Stimulated activated CD8-positive, alpha-beta memory T cell treated with anti-CD3 and anti-CD28 coated beads, Interleukin-4, amount 100 ng/mL, for 1 hour (primary cell): ENCODE measurements at places on chromosomes 7 and 10.

- no peak for DNase-seq
Observed at GRCh38 chr7:100803398-100804161, 23.7 kb downstream of the EPHB4 start.

DNA sequence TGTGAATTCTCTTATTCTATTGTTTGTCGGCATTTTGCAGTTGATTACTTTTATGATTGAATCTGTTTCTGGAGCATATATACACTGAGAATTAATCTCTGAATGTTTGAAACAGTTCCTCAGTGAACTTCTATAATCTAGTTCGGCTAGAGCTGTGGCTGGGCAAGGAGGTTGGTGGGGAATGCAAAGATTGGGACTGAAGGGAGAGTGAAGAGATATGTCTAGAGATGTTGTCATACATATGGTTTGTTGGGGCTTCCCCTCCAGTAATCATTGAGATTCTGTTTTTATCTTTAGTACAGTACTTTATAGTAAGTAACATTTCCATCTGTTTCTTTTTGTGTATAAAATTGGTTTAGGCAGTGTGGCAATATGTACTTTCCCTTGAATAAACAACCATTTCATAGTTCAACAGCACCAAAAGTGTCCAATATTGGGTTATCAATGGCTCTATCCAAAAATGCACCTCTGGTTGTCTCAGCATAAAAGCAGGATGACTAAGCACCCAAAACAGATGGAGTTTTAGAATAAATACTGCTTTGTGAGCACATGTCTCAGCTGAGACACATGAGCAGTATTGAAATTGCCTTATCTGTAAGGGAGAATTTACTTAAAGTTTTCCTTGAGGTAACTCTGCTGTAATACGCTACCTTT, 36.7 kb downstream of the WAC start:
- no peak for DNase-seq

DNA sequence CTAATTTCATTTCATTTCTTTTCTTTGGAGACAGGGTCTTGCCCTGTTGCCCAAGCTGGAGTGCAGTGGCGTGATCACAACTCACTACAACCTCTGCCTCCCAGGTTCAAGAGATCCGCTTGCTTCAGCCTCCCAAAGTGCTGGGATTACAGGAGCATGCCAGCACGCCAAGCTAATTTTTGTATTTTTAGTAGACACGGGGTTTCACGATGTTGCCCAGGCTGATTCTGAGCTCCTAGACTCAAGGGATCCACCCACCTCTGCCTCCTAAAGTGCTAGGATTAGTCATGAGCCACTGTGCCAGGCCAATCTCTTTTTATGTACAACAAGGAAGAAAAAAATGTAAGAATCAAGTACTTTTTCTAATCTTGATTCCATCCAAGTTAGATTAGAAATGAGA, 10.7 kb upstream of the KMT2E start:
- no peak for DNase-seq

DNA sequence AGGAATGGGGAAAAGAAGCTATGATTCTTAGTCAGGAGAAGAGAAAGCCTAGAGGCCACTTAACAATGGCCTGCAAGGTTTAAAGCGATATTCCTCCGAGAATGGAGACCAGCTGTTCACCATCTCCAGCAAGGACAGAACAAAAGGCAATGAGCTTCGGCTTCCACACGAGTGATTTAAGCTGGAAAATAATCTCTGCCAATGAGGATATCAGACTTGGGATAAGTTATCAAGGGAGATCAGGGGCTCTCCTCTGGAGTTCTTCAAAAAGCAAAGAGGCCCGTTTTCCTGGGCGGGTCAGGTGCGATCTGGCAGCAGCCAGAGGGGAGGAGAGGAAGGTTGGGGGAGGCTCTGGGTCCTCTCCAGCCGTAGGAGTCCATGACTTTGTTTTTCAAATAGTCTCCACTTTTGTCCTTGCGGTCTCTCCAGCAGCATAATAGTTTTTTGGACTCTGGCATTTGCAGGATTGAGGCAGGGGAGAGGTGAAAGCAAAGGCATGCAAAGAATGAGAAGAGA, 211.3 kb downstream of the SKIDA1 start:
- DNase-seq, result no peak

- DNase-seq, result no peak
Observed at GRCh38 chr7:107404740-107405537, 64.9 kb upstream of the GPR22 start.

- DNase-seq, result no peak
Observed at GRCh38 chr7:149414745-149415390, 46.0 kb downstream of the ZNF777 start.

GRCh38 chr10:86635402-86635801, 18.9 kb upstream of the OPN4 start:
- no peak for DNase-seq

- DNase-seq, result no peak
Observed at GRCh38 chr10:71694039-71694501, 25.5 kb downstream of the C10orf105 start.

DNA sequence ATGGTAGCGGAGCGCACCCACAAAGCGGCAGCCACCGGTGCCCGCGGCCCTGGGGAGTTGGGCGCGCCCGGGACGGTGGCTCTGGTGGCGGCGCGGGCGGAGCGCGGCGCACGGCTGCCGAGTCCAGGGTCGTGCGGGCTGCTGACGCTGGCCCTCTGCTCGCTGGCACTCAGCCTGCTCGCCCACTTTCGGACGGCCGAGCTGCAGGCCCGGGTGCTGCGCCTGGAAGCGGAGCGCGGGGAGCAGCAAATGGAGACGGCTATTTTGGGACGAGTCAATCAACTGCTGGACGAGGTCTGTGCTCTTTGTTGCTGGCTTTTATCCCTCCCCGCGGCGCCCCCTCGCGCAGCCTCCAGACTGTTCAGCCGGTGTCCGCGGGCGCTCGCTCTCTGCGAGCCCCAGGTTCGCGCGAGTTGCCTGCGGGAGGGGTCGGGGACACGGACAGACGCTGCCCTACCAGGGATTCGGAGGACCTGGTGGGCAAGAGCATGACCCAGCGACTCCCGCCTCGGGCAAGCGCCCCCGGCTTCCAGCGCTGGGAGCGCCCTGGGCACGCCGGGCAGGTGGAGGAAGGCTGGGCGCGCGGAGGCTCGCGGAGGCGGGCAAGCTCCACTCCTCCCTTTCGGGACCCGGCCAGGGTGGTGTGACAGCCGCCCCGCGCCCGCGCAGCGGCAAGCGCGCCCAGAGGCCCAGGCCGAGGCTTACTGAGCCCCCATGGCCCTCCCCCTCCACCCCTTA, 887 bp downstream of the COL13A1 start:
- DNase-seq, result no peak

DNA sequence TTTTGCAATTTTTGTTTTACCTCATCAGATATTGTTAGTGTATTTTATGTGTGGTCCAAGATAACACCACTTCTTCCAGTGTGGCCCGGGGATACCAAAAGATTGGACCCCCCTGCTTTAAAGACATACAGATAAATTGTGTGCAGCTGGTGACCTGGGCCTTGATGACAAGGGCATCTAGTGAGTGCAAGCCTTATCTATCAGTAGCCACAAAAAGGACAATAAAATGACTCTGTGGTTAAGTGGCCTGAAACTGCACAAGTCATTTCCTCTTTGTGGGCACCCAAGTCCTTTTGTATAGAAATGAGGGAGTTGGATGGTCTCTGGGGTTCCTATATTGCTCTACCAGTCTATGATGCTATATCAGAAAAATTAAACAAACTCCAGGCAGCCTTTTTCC, 98.1 kb downstream of the PARD3 start:
- DNase-seq, result no peak

- no peak for DNase-seq
Observed at GRCh38 chr7:48101968-48102367, 12.9 kb downstream of the UPP1 start.

GRCh38 chr10:93091960-93092359, 18.3 kb downstream of the CYP26A1 start:
- no peak for DNase-seq

GRCh38 chr10:93850031-93851015, 43.5 kb upstream of the SLC35G1 start:
- no peak for DNase-seq

GRCh38 chr7:87463982-87464381, 11.5 kb downstream of the ABCB4 start:
- no peak for DNase-seq

- DNase-seq, result no peak
Observed at GRCh38 chr10:8360365-8360764, 305.9 kb downstream of the GATA3 start.

GRCh38 chr10:112223725-112224124, 40.2 kb upstream of the GPAM start:
- DNase-seq, result no peak

GRCh38 chr10:69303632-69304051, 25.3 kb downstream of the HK1 start:
- DNase-seq, result no peak

DNA sequence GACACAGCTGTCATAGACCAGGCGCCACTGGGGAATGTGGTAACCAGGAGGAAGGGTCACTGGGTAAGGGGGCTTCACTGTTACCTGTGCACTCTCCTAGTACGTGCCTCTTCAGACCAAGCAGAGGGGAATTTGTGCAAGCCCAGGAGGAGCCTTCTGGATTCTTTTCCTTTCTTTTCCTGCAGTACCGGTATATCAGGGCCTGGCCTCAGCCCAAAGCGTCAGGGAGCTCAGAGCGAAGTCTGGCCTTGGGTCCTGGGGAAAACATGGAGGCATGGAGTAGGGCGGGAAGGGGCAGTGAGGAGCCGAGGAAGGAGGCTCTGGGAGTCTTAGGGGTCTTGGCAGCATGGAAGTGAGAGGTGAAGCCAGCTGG, 133.6 kb upstream of the GDF10 start:
- no peak for DNase-seq

- no peak for DNase-seq
Observed at GRCh38 chr7:103989200-103989784, at the start of gene RELN. Gene RELN (minus strand): TSS chr7:103989658. CDS start chr7:103989356, 302 bp downstream.

DNA sequence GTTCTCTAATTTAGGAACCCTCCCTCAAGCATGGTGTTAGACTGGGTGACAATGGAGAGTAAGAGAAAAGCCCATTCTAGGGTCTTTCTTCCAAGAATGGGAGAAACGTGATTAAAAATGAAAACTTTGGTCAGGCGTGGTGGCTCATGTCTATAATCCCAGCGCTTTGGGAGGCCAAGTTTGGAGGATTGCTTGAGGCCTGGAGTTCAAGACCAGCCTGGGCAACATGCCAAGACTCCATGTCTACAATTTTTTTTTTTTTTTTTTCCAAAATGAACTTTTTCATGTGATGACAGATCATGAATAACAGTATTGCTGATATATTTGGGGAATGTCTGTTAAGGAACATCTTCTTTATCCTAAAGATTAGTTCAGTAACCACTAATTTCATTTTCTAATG, 194.6 kb downstream of the MLLT10 start:
- DNase-seq, result no peak

GRCh38 chr7:36023033-36023560, 130.0 kb upstream of the EEPD1 start:
- DNase-seq, result no peak

GRCh38 chr10:68251151-68251550, 19.2 kb upstream of the ATOH7 start:
- DNase-seq, result no peak

DNA sequence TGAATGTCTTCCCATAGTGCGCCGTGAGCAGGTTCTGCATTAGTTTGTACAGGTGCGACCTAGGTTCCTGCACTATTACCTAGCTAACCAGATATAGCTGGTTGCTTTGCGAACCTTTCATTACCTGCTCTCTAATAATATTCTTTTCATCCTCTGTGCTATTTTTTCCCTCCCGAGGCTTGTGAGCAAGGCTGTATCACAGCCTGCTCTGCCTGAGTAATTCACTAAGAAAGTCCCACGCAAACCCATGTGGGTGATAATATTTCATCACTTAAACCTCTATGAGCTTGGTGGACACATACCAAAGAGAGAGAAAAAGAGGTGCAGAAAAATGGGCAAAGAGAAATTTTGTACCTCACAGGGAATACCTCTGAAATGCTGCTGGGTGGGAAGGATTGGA, 8.4 kb downstream of the INHBA start:
- no peak for DNase-seq

- DNase-seq, result no peak
Observed at GRCh38 chr10:4249841-4250586, 465.0 kb upstream of the KLF6 start.

- DNase-seq, result no peak
Observed at GRCh38 chr7:77794000-77794399, 4.2 kb downstream of the TMEM60 start.

DNA sequence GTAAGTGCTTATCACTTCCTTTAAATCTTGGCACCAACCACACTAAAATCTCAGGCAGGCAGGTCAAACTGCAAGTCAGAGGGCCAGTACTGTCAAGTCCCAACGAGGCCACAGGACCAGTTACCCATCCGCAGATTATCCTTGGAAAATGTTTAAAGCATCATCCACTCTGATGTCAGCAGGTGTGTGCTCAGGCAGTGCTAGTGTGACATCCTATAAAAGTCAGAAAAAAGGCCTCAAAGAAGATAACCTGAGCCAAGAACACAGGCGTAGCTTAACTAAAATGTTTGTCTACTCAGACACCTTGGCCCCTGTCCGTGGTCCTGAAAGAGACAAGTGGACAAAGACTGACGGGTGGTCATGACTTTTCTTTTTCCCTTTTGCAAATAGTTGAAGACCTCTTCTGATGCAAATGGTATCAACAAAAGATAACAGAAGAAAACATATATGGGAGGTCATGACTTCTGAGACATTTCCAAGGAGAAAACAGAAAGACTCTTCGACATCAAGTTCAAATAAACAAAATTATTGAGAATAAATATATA, 309.3 kb downstream of the KCNMA1 start:
- DNase-seq, result no peak

DNA sequence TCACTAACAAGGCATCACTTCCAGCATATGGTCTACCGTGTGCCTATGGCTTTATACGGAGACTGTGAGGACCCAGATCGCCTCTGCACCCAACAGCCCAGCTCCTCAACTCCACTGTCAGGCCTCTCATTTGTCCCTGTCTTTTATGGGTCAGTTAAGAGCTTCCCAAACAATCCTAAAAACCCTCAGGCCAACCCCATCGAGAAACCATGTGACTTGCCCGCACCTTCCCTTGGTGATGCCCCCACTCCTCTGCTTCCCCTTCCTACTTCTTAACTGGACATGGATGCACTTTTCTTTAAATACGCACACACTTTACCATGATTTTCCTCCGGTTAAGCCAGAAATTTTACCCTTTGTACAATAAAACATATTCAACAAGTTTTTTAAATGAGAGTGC, 46.8 kb downstream of the BAIAP2L1 start:
- DNase-seq, result no peak

DNA sequence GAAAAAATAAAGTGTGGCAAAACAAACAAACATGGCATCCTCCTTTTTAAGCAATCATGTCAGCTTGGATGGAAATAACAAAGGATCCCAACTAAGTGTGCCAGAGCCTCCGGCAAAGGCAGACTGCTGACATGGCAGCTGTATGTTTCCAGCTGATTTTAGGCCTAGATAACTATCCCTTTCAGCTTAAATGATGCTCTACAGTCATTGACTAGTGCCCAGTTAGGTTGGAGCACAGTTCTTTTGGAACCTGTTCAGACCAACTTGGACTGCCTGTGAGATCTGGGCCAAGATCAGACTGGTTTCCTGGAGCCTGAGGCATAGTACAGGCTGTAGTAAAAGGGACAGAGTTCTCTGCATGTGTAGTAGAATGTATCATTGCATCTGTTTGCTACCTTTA, 128.7 kb downstream of the DYNC1I1 start:
- no peak for DNase-seq
